ENCODE measurements at places on chromosomes 6 and 20. TPM values are rescaled to one million over a fixed set of nuclear protein-coding genes. Genes with fewer than 3 reads are reported as not detected.
A peak's percentile ranks its signal among the peaks of the same experiment; 100 is the strongest.

Gene FAM162B
- total RNA-seq = 1.6 TPM

Gene MOXD1
- 2.3 TPM for total RNA-seq

Gene PTK7
- total RNA-seq = 165 TPM

Gene MYCT1
- 2.0 TPM for total RNA-seq

- no peak for DNase-seq
- peaks cover 4% of the 10 kb centered on the region for H3K4me1 ChIP-seq
- H3K27ac ChIP-seq = no peak overlapping the region
- H3K4me3 ChIP-seq = no peak overlapping the region
Observed at GRCh38 chr20:5714261-5715041, 35.8 kb upstream of the SHLD1 start.

- H3K36me3 ChIP-seq = no peaks in the 10 kb centered on the region
- no peaks in the 10 kb centered on the region for H3K27me3 ChIP-seq
- no peak overlapping the region for H3K27ac ChIP-seq
- H3K4me1 ChIP-seq = no peaks in the 10 kb centered on the region
Observed at GRCh38 chr6:7758456-7758855, 32.6 kb downstream of the BMP6 start.

- peaks cover 10% of the 10 kb centered on the region for H3K27me3 ChIP-seq
- H3K4me3 ChIP-seq = no peak overlapping the region
- no peak overlapping the region for H3K27ac ChIP-seq
- DNase-seq = no peak
- peaks cover 37% of the 10 kb centered on the region for H3K4me1 ChIP-seq
- H3K36me3 ChIP-seq = no peaks in the 10 kb centered on the region
Observed at GRCh38 chr6:31125162-31125561, 4.9 kb upstream of the CDSN start.

DNA sequence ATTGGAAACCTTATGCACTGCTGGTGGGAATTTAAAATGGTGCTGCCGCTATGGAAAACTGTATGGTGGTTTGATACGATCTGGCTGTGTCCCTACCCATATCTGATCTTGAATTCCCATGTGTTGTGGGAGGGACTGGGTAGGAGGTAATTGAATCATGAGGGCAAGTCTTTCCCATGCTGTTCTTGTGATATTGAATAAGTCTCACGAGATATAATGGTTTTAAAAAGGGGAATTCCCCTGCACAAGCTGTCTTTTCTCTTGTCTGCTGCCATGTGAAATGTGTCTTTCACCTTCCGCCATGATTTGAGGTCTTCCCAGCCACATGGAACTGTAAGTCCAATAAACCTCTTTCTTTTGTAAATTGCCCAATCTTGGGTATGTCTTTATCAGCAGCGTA, 4.9 kb downstream of the TAP2 start:
- peaks cover 7% of the 10 kb centered on the region for H3K36me3 ChIP-seq
- H3K27ac ChIP-seq = no peak overlapping the region
- no peak for DNase-seq

- H3K36me3 ChIP-seq = no peaks in the 10 kb centered on the region
- DNase-seq = no peak
- H3K4me1 ChIP-seq = peaks cover 3% of the 10 kb centered on the region
- H3K27ac ChIP-seq = no peak overlapping the region
Observed at GRCh38 chr20:20992277-20992676, 113.9 kb downstream of the LINC00237 start.

DNA sequence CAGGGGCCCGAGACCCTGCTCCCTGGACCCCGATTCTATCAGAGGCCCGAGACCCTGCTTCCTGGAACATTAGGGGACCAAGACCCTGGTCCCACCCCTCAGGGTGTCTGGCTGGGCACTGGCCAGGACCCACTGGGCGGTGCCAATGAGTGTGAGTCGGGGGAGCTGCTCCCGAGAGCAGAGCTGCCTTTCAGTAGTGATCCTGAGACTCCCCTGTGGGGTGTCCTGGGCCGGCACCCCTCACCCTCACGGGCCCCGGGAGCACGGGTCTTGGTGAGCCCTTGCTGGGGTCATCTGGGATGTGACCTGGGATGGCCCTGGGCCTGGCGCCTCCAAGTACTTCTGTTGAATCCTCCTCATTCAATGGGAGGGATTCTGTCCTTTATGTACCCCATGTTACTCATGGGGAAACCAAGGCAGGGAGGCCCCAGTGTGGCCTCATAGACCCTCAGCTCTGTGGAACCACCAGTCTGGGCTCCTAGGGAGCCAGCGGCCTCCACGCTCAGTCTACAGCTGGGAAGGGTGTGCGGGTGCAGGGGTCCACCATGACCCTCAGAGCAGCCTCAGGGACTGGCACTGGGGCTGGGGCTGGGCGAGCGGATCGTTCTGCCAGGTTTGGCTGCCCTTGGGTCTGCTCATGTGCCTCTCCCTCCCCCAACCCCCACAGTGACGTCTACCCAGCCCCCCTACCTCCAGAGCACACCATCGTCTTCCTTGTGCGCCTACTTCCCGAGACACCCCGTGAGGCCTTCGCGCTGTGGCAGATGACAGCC, 25.6 kb downstream of the COL20A1 start:
- H3K36me3 ChIP-seq = no peaks in the 10 kb centered on the region
- H3K4me1 ChIP-seq = peaks cover 2% of the 10 kb centered on the region
- no peak for DNase-seq
- H3K27me3 ChIP-seq = no peaks in the 10 kb centered on the region

DNA sequence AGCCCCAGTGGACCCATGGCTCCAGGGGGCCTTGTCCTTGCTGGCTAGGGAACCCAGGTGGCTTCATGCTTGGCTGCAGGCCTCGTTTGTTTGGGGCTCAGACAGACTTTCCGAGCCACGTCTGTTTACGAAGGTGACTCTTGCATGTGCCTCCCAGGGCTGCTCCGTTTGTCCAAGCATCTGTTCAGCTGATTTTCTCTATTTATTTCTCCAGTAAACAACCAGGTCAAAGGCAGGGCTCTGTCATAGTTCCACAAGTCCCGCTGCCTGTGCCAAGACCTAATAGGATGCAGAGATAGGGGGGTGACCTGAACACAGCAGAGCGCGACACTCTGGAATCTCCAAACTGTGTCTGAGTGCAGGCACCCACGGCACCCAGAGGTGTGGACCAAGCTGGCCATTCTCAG, 12.8 kb upstream of the SPO11 start:
- DNase-seq = no peak
- no peak overlapping the region for H3K27ac ChIP-seq
- H3K4me1 ChIP-seq = 0 out of 2 replicates have a peak, but pooled peaks cover 4% of the 10 kb centered on the region
- no peak overlapping the region for H3K4me3 ChIP-seq

- no peaks in the 10 kb centered on the region for H3K27me3 ChIP-seq
- peaks cover 9% of the 10 kb centered on the region for H3K4me1 ChIP-seq
- no peak for DNase-seq
- H3K27ac ChIP-seq = no peak overlapping the region
- no peak overlapping the region for H3K4me3 ChIP-seq
Observed at GRCh38 chr20:47484303-47484702, 17.4 kb upstream of the NCOA3 start.

- no peak for DNase-seq
- no peak overlapping the region for H3K27ac ChIP-seq
- H3K27me3 ChIP-seq = no peaks in the 10 kb centered on the region
Observed at GRCh38 chr6:169445227-169445626, 191.6 kb upstream of the THBS2 start.

- H3K27ac ChIP-seq = no peak overlapping the region
- no peak overlapping the region for H3K4me3 ChIP-seq
- H3K27me3 ChIP-seq = peaks cover 2% of the 10 kb centered on the region
- H3K36me3 ChIP-seq = no peaks in the 10 kb centered on the region
Observed at GRCh38 chr6:4291453-4292403, 156.4 kb upstream of the ECI2 start.

DNA sequence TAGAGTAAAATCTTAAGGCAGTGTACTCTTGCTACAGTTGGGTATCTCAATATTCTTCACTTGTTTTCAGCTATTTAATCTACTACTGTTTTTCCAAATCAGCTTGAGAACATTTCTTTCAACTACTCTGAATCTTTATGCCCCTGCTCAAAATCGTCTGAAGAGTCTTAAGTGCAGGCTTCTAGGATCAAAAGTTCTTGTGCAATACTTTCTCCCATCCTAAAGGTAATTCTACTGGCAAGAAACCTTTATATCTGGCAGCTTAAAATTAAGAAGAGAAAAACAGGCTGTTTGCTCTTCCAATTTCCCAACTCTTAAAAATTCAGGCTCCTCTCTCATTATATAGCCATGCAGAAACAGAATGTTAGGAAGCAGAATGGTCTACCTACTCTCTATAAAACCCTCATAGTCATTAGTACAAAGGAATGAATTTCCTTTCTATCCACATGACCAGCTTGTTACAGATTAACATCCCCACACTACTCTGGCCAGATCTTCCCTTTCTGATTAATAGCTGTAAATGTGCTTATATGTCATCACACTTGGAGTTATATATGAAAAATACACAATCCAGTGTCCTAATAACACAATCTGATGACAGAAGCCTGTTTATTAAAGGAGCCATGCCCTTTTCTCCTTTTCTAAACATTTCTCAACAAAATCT, 122.2 kb upstream of the FAM184A start:
- H3K27me3 ChIP-seq = no peaks in the 10 kb centered on the region
- no peaks in the 10 kb centered on the region for H3K4me1 ChIP-seq
- no peak overlapping the region for H3K4me3 ChIP-seq
- no peak for DNase-seq
- H3K27ac ChIP-seq = no peak overlapping the region

GRCh38 chr6:25186919-25187318, 92.3 kb upstream of the CARMIL1 start:
- DNase-seq = no peak
- H3K27ac ChIP-seq = no peak overlapping the region
- no peaks in the 10 kb centered on the region for H3K27me3 ChIP-seq
- no peaks in the 10 kb centered on the region for H3K4me1 ChIP-seq
- H3K36me3 ChIP-seq = no peaks in the 10 kb centered on the region

DNA sequence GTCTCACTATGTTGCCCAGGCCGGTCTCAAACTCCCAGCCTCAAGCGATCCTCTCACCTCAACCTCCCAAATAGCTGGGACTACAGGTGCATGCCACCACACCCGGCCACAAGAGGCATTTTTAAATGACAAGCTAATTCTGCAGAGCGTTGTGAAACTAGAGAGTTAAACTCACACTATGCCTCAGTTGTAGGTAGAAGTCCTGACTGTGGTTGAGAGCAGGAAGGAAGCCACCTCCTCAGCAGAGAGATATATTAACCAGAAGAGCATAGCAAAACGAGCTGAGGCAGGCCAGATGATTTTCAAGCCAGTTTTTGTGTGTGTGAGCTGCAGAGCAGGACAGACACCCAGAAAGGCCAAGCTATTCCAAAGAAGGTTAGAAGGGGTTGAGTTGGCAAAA, 150.3 kb downstream of the MBOAT1 start:
- no peaks in the 10 kb centered on the region for H3K4me1 ChIP-seq
- H3K36me3 ChIP-seq = no peaks in the 10 kb centered on the region
- H3K27me3 ChIP-seq = no peaks in the 10 kb centered on the region

GRCh38 chr6:21740376-21741124, 147.0 kb downstream of the SOX4 start:
- H3K4me1 ChIP-seq = peaks cover 81% of the 10 kb centered on the region
- H3K36me3 ChIP-seq = peaks cover 5% of the 10 kb centered on the region
- peak overlapping the region; percentile 61 for H3K4me3 ChIP-seq
- H3K27me3 ChIP-seq = no peaks in the 10 kb centered on the region
- DNase-seq = no peak
- peak overlapping the region; percentile 97 for H3K27ac ChIP-seq

Measured in WTC11 (cell line).